ENCODE measurements at places on chromosomes 3 and 15.

DNA sequence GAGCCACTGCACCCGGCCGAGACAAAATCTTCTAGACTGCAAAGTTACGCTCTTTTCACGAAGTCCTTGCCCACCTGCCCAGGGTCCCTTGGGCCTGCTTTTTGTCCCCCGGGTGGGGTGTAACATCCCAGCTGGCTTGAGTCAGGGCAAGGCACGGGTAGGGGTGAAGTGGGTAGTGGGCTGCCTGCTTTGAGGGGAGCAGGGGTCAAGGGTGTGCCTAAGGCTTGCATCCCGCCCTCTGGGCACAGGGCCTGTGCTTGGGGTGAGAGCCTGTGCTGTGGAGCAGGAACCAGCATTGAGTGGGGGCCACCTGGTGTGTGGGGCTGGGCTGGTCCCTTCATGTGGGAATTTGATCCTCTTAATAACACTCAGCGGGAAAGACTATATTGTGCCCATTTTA lies 74.6 kb downstream of the KLF13 start:
- no peak for DNase-seq

DNA sequence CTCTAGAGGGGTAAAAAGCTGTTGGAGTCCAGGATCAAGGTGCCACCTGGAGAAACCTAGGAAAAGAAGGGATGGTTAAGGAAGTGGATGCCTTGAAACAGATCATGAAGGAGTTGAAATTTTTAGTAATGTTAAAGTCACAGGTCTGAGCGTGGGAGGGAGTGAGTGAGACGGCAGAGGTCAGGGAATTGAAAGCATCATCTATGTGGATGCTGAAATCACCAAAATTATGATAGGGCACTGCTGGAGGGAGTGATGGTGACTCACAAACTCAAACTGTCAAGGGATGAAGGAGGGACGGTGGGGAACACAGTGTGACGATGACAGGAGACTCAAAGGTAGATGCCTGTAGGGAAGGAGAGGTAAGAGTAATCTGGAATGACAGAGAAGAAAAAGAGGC lies 205.7 kb downstream of the OSBPL10 start:
- DNase-seq: no peak

GRCh38 chr3:138877226-138877625 lies 42.5 kb upstream of the PIK3CB start:
- no peak for DNase-seq

- no peak for DNase-seq
Measured at GRCh38 chr15:22258398-22259150, 178.2 kb downstream of the OR4M2 start.

DNA sequence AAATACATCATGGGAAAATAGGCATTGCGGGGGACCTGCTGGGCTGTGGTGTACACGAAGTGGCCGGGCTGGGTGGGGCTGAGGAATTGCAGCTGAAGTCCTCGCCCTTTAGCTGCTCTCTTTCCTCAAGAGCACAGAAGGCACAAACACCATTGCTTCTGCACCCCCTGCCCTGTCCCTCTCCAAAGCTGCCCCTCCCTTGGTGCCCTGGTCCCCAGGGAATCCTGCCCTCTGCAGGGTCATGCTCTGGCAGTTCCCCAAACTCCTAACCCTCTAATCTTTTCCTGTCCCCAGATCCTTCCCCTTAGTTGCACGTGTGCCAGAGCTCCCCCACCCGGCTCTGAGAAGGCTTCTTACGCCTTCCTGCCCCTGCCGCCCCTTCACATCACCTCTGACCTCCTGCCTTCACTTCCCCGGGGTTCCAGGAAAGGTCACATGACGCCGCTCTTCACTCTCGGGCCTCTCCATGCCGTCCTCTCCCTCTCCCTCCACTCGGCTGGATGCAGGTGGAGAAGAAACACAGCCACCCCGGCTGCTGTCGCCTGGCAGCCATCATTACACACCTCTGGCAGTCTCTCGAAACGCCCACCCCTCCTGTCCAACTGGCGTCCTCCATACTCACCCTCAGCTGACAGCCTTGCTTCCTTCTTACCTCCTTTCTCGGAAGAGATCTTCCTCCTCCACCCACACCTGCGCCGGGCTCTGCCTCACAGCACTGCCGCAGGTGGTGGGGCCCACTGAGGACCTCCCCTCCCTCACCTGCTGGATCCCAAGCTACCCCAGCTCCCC lies 6.9 kb upstream of the PCSK6 start:
- no peak for DNase-seq

DNA sequence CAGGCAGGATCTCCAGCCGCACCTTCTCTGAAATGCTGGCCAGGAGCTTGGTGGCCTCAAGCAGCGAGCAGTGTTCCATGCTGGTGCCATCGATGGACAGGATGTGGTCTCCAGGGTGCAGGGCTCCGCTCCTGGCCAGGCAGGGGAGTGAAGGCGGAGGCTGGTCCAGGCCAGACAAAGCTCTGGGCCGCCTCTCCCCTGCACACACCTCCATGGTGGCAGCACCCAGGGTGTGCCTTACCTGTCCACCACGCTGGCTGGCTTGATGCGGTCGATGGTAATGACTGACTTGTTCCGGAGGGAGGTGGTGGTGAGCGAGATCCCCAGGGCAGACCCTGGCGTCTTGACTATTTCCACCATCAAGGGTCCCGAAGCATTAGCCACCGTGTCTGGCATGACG lies 20.0 kb downstream of the GRIP2 start:
- DNase-seq: no peak

- no peak for DNase-seq
Measured at GRCh38 chr3:73056014-73056844, 5.2 kb upstream of the EBLN2 start.

DNA sequence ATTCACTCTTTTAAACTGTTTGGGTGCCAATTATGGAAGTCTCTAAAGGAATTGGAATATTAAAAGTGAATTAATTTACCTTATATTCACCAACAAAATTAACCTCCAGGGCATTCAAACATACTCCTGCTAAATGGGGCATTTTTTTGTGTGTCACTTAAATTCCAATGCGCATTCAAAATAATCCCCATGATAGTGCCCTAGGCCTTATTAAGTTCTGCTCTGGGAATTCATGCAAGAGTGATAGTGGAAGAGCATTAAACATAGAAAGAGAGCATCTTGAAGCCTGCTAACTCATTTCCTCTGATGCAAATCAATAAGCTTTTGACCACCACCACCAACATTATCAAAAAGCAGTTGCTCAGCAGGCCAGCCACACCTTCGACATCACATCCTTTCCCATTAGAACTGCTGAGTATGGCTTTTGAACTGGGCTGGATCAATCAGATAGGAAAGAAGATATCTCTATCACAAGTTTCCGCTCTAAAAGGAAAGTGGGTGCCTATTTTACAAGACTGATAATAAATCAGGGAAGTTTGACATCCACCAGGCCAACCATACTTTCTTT lies 156.7 kb downstream of the TMCO5A start:
- DNase-seq: no peak
